ENCODE measurements at places on chromosomes 11 and 22.

DNA sequence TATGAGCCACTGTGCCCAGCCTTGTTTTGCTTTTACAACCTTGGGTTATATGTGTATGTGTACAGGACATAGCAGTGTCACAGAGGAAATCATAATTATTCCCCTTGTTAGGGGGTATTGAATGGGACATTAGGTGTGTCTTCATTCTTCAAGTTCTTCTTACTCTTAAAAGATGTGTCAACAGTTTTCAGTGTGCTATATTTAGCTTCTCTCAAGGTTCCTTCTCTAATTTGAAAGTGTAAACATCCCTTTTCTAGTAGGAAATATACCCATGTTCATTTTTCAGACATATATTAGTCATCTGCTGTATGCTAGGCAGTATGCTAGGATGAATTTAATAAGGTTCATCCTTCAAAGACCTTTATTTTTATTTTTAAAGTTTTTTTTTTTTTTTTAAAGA lies 17.1 kb downstream of the PCF11 start:
- DNase-seq = no peak

GRCh38 chr22:35510481-35510934 lies 30.1 kb upstream of the RASD2 start:
- no peak for DNase-seq

DNA sequence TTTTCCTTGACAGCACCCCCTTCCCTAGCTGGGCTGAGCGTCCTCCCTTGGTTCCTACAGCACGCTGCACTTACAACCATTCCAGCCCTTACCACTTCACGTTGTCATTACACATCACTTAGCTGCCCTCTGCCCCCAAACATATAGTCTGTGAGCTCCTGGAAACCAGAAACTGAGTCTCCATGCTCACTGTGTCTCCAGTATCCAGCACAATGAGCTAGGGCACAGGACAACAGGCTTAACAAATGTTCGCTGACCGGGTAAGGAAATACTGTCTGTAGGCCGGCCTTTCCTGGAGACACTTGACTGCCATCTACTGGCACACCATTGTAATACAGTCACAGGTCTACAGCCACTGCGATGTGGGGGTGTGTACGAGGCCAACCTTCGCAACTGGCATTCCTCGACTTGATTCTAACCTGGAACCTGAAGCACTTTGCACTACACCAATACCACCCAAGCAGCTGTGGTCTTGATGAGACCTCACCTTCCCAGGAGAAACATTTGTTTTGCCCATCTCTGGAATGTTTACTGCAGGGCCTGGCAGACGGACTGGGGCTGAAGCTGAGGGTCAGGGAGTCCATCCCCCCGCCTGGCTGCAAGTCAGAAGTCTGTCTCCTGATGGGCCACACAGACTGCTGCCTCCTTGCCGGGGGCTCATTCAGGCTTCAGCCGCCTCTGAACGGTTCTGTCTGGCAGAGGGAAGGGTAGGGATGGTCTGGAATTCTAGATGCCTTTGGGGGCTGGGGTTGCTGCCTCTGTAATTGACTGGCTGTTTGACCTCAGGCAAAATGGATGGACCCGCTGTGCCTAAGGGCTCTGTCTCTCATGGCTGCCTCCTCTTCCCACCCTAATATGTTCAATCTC lies 72.0 kb downstream of the SYN3 start:
- no peak for DNase-seq

GRCh38 chr11:8533332-8533731 lies 60.7 kb downstream of the STK33 start:
- DNase-seq = peak; percentile 86

DNA sequence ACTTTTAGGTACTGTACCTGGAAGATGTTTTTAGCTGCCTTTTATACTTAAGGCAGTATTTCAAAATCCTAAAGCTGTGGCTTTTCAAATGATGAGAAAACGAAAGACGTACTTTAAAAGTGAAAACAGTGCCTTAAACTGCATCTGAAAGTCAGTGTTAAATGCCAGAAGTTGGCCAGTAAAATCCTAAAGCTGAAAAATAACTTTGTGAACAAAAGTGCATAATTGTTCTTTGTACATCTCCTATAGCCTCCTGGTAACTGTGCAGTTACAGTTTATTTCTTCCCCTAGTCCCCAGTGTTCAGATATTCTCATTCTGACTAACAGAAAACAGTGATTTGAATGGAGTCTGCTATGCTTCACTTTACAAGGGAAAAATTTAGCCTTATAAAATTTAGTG lies 6.8 kb downstream of the EED start:
- DNase-seq = no peak

DNA sequence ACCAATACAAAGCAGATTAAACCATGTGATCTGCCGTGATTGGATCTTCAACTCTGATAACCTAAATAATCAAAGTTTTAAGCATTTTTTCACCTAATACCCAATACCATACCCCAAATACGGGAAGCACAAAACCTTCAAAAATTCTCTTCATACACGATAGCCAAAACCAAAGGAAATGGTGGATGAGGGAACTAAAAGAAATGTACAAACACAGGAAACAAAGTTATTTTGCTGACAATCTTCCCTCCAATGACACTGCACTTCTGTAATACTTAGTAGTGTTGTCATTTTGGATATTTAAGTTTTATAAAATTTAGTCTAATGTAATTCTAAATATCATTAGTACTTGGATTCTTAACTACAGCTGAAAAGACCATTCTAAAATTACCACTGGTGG lies 27.0 kb downstream of the CSTF3 start:
- no peak for DNase-seq

DNA sequence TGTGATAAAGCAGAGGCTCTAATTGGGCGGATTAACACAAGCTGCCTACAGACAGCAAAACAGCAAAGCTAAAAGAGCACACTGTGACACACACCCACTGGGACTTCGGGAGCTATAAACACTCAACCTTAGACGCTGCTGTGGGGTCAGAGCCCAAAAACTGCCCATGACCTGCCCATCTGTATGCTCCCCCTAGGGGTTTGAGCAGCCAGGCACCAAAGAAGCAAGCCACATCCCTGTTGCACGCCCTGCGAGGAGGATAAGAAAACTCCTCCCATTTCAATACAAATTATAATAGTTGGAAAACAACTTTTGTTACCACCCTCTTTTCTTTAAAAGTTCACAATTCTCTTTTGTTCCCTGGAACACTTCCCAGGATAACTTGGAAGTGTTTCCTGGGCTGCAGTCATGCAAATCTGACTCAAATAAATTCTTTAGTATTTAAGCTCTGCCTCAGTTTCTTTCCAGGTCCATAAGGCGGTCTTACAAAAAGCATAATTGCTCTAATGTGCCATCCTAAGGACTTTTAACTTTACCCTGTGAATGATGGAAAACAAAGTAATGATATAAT lies 86.4 kb downstream of the DLG2 start:
- DNase-seq = no peak

GRCh38 chr22:50471197-50471847 lies 3.5 kb downstream of the SBF1 start:
- no peak for DNase-seq

GRCh38 chr11:76653674-76654284 lies 16.8 kb downstream of the LRRC32 start:
- no peak for DNase-seq

DNA sequence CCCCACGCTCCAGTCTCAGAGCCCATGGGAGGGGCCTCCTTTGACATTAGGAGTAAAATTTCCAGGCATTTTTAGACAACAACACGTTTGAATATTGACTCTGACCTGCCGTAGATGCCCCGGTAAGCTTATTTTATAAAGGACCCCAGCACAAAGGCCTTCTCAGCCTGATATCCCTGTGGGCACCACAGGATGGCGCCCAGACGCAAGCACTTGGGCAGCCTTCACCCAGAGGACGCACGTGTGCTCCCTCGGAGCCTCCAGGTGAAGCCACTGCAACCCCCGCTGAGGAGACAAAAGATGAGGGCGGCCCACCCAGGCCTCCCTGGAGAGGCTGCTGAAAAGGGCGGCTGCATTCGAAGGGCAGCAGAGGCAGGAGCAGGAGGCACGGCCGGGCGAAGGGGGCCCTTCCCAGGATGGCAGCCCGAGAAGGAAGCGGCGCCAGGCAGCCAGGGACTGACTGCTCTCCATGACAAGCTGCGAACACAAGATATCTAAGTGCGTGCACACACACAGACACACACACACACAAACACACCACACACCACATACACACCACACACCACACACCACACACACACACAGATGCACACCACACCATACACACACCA lies 15.2 kb upstream of the TH start:
- no peak for DNase-seq

- DNase-seq = no peak
Observed at GRCh38 chr22:41242396-41243117, 1.8 kb upstream of the CHADL start.

- no peak for DNase-seq
Observed at GRCh38 chr11:126528075-126528474, 172.6 kb downstream of the ST3GAL4 start.

GRCh38 chr11:61472868-61473267 lies 35.7 kb upstream of the LRRC10B start:
- DNase-seq = no peak

GRCh38 chr11:88384669-88385005 lies 47.1 kb upstream of the CTSC start:
- no peak for DNase-seq

GRCh38 chr11:15707971-15708370 lies 593.2 kb downstream of the INSC start:
- DNase-seq = no peak

GRCh38 chr22:49951000-49951677 lies 9.4 kb upstream of the PIM3 start:
- DNase-seq = no peak

DNA sequence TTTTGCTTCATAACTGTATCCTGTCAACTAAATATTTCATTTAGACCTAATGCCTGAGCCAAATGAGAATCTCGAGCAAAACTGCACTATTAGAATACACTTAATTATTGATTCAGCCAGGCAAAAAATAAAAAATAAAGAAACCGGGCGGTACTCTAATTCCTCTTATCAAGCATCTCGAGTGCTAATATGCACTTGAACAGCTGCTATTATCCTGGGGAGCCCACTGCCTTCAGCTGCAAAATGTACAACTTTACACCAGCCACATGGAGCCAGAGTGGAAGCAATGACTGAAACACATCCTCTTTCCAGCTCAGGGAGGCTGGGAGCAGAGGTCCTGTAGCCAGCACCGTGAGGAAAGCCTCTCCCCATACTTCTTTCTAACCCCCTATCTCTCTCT lies 390.0 kb upstream of the CADM1 start:
- DNase-seq = no peak

- no peak for DNase-seq
Observed at GRCh38 chr22:21642584-21643448, 714 bp downstream of the SDF2L1 start.

- DNase-seq = no peak
Observed at GRCh38 chr22:31556627-31557203, 60.4 kb downstream of the SFI1 start.

DNA sequence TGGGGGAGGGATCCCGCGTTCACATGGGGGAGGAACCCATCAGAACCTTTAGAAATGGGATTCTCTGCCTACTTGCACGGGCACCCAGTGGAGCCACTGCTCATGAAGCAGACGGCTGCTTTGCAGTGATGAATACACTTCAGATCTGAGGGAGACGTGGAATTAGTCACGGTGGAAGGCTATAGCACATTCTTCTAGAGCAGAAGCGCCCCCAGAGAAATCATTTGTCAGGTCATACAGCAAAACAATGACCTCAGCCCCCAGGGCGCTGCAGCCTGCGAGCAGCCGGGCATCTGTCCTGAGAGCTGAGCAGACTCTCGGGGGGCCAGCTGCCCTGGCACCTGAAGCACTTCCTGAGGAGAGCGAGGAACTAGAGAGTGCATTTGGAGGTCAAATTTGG lies 12.7 kb downstream of the TP53AIP1 start:
- DNase-seq = no peak

DNA sequence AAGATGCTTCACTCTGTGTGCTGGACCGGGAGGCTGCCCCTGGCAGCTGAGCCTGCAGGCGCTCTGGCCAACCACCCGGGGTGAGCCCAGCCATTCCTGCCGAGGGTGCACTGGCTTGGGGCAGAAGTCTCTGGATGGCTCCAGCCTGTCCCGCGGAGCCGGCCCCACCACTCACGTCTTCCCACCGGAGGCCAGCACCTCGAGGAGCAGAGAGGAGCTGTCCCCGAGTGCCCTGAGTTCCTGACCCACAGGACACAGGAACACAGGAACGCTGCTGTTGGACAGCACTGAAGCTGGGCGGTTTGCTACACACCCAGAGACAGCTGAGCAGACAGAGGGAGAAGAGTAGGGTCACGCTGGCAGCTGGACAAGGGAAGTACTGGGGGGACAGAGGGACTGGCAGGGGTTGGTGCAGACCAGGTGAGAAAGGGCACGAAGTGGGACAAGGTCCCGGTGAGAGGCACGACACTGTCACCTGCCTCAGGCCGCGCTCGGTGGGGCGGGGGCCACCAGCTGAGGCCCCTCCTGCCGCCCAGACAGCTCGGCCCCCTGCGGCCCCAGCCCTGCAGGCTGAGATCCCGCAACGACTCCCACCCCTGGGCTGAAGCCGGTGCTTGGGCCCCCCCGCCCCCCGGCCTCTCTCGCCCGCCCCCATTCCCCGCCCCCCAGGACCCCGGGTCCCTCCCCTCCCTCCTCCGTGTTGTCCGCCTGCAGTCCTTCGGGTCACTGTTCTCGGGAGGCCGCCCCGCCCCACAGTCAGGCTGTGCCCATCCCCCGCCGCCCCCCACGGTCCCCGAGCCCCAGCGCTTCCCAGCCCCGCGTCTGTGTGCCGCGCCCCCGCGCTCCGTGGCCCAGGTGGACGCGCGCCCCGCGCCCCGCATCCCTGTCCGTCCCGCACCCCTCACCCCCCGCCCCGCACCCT lies 624 bp upstream of the B4GALNT4 start:
- DNase-seq = no peak

- no peak for DNase-seq
Observed at GRCh38 chr11:109236696-109237095, 185.3 kb upstream of the C11orf87 start.

GRCh38 chr11:3225826-3226750 lies 6.1 kb downstream of the MRGPRE start:
- DNase-seq = no peak

GRCh38 chr11:10639350-10639749 lies 54.2 kb downstream of the IRAG1 start:
- DNase-seq = no peak

GRCh38 chr11:69656536-69657455 lies 15.8 kb downstream of the CCND1 start:
- DNase-seq = no peak

- DNase-seq = no peak
Observed at GRCh38 chr22:31346255-31346732, at the start of gene PATZ1. PATZ1 (minus strand) TSS chr22:31346346; CDS start chr22:31345602, 744 bp downstream.

- no peak for DNase-seq
Observed at GRCh38 chr11:111305876-111306275, 7.5 kb downstream of the POU2AF3 start.
